ENCODE measurements at places on chromosomes 6 and 20.

DNA sequence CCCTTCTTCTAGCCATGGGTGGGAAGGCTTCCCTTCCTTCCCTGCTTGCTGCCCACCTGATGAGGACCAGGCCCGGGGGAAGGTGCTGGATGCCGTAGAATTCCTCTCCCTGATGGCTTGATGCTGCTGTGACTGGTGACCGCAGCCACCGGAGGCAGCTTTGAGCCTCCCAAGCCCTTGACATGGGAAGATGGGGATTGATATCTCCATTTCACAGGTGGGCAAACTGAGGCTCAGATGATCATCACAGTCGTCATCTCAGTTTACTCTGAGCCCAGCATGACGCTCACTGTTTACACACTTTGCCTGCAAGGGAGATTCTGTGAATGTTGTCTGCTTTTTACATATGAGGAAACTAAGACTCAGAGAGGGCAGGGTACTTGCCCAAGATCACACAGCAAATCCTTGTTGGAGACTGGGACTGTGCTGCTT, 43.9 kb downstream of the SRC start:
- DNase-seq: no peak

DNA sequence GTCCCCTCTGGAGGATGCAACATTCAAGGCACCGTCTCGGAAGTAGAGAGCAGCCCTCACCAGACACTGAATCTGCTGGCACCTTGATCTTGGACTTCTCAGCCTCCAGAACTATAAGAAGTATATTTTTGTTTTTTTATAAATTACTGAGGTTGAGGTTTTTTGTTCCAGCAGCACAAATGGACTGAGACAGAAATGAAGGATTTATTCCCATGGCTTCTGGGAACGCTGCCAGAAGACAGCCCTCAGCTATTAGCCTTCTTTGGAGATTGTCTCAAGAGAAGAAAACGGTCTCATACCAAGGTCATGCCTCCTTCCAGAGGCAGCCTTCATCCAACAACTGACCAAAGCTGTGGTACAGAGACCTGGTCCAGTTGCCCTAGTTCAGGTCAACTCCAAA, 85.4 kb downstream of the CHMP4B start:
- no peak for DNase-seq

- no peak for DNase-seq
Measured at GRCh38 chr6:4606016-4606415, 170.2 kb upstream of the CDYL start.

DNA sequence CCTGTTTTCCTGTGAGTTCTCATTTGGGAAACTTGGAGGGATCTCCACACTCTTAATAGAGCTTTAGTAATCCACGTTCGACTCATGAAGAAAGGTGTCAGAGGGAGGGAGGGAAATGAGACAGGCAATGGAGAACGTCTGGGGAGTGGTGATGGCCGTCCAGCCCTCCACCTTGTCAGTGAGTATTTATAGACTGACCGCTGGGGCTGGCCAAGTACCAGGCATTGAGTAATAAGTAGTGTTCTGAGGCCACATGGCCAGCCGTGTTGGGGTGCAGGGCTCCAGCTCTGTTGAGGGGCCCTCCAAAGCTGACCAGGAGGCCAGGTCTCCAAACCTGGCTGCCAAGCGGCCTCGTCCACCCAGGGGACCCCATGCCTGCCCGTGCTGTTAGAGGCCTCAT, 11.3 kb upstream of the DSN1 start:
- no peak for DNase-seq

- no peak for DNase-seq
Measured at GRCh38 chr6:135141728-135142127, 39.4 kb upstream of the MYB start.

- no peak for DNase-seq
Measured at GRCh38 chr6:125804264-125804663, 13.5 kb downstream of the NCOA7 start.

- no peak for DNase-seq
Measured at GRCh38 chr6:1391800-1392309, 2.5 kb downstream of the FOXF2 start.

- DNase-seq: no peak
Measured at GRCh38 chr6:145699462-145699861, 35.9 kb downstream of the EPM2A start.

GRCh38 chr6:2663123-2663522, 87.6 kb downstream of the MYLK4 start:
- no peak for DNase-seq

DNA sequence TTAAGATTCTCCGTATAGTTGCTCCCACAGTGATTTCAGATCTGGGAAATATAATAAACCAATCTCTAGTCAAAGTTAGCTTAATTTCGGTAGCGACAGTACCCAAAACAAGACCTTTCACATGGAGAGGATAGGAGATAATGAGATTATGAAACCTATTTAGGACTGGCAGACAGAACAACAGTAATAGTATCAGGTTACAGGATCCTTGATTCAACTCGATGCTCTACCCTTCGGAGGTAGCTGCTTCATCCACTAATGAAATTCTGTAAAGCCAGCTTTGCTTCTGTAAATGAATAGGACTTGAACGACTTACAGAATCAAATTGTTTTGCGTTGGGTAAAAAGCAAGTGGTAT, 534 bp upstream of the AKIRIN2 start:
- no peak for DNase-seq

GRCh38 chr6:108559884-108560462, 744 bp upstream of the FOXO3 start:
- DNase-seq: peak; percentile 37

- no peak for DNase-seq
Measured at GRCh38 chr6:163543321-163543720, 128.8 kb downstream of the QKI start.

DNA sequence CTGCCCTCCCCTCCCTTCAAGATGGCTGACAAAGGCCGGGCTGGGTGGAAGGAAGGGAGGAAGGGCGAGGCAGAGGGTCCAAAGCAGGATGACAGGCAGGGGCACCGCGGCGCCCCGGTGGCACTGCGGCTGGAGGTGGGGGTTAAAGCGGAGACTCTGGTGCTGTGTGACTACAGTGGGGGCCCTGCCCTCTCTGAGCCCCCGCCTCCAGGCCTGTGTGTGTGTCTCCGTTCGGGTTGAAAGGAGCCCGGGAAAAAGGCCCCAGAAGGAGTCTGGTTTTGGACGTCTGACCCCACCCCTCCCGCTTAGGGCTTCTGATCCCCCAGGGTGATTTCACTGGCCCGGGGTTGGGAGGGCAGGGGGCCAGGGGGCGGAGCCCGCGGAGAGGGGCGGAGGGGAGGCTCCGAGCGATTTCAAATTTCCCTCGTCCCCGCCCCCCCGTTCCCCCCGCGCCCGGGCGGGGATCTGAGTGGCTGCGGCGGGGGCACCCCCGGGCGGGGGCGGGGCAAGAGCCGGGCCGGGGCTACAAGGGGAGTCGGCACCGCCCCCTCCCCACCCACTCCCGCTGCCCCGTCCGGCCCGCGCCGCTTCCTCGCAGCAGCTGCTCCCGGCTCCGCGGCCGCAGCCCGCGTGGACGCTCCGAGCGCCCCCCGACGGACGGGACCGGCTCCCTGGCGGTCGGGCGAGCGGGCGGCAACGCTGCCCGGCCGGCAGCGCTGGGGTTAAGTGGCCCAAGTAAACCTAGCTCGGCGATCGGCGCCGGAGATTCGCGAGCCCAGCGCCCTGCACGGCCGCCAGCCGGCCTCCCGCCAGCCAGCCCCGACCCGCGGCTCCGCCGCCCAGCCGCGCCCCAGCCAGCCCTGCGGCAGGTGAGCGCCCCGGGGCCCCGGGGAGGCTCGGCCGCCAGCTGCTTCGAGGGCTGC, at the start of gene DNMT3B:
DNMT3B (plus strand) TSS at position 555 of the 923 bp plus-strand sequence. CDS start 17,939 bp downstream, outside the sequence.
- DNase-seq: peak; percentile 77

- DNase-seq: no peak
Measured at GRCh38 chr6:43623880-43624785, 4.9 kb downstream of the GTPBP2 start.

DNA sequence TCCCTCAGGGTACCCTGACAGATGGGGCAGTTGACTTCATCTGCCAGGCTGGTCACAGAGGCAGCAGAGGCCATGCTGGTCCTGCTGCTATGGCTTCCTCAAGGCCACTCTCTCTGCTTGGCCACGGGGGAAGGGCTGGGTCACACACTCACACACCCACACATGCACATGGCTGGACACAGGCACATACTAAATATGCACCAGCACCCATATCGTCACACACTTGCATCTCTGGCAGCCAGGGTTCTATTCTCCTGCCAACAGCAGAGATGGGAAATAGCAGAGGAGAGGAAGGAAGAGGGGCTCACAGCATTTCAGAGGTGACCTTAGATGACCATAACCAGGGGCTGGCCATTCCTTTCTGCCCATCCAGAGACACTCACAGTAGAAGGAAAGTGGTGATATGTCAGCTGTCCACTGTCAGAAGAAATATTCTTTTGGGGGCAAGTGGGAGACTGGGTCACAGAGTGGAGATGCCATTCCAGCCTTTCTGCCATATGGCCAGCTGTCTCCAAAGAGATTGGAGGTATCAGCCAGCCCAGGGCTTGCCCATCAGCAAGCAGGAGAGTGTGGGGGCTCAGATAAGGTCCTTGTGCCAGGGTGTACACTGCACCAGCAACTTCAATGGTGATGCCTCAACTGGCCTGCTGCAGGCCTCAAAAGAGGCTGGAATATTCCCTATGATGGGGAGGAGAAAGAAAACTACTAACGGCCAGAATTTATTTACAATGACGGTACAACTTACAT, at the start of gene TRIM10:
TRIM10 (minus strand) TSS at position 427 of the 747 bp plus-strand sequence; CDS start at position 74, 353 bp downstream.
- no peak for DNase-seq

DNA sequence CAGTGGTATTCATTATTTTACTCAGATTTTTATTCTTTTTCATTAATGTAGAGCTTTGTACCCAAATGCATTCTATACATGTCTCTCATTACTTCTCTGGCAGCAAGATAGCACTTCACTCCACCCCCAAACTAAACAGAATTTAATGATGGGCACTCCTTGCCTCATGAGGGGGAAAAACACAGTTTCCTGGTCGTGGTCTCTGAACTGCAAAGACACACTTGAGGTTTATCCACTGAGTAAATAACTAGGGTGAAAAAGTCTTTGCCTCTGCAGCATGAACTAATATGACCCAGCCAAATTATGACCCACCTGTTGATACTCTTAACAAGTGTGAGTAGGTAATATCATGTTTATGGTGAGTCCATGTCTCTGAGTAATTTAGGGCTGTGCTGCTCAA, 785.2 kb upstream of the FLRT3 start:
- DNase-seq: no peak

DNA sequence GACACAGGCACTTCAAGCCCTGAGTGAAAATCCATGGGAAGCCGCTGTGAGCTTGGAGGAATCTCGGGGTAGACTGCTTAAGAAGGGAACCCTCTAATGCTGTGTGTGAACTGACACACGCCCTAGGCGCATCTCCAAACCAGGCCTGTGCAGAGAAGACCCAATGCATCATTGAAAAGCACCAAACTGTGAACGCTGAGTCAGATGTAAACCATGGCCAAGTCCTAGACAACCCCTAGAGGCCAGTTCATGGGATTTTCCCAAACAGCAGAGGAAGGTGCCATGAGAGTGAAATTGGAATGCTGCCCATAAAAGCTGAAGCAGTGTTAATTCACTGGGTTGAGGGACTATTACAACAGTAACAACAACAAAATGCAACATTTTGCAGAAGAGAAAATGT, 296.5 kb downstream of the SMOC2 start:
- no peak for DNase-seq

- DNase-seq: no peak
Measured at GRCh38 chr6:135994857-135995544, 143.5 kb downstream of the PDE7B start.
